ENCODE measurements at places on chromosomes 13 and 19.

- DNase-seq: peak; percentile 79
Observed at GRCh38 chr13:73754727-73755292, 379.4 kb downstream of the KLF12 start.

- DNase-seq: no peak
Observed at GRCh38 chr19:35311901-35312665, 16.9 kb upstream of the CD22 start.

DNA sequence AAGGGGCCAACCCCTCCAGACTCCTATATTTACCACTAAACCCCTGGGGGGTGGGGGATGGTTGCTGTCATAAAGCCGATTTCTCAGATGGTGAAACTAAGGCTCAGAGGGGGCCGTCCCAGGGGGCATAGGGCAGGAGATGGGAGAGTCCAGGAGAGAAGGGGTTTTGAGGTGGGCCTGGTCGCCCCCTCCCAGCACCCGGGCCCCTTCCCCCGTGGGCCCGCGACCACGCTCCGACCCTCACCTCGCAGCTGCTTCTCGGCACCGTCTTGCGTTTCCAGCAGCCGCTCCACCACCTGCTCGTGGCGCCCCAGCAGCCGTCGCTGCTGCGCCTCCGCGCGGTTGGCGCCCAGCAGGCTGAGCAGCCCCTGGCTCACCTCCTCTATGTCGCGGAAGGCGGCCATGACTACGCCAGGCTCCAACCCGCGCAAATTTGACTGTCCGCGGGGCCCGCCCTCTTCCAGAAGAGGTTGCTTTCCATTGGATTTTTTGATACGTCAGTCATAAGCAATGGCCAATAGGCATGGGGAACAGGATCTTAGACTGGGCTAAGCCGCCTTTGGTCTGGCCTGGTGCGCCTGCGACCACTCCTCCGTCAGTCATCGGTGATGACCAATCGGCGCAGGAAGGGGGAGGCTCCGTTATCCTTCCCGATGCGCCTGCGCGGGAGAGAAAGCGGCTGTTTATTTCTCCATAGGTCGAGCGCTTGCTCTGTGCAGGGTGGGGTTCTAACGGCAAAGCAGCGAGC, at the start of gene SPC24:
SPC24 (minus strand) TSS at position 410 of the 748 bp plus-strand sequence; CDS start at position 404, 6 bp downstream.
- peak; percentile 99 for DNase-seq

DNA sequence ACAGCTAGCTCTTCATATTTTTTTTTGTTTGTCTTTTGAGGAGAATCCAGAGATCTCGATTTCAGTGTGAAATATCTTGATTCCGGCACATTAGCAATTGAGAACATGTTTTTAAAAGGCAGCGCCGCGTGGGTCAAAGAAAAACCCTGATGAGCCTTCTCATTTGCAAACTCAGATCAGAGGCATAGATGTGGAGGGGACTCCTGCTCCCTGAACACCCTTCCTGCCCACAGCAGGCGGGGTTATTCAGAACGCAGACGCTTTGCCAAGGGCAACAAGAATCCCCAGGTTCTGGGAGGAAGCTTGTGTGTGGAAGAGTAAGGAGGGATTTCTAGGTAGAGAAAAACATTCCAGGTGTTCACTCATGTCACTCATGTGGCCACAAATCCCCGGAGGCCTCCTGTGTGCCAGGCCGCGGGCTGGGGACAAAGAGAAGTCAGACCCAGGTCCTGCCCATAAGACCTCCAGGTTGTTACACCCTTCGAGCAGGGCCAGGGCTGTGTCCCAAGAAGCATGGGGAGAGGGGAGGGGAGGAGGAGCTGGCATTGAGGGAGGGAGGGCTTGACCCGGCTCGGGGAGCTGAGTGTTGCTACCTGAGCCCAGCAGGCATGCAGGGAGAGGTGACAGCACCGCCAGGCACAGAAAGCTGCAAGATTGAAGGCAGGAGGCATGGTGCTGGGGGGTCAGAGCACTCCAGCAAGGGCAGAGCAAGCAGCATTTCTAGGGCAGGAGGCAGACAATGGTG, 15.9 kb upstream of the IGLON5 start:
- no peak for DNase-seq

GRCh38 chr13:114065141-114065925, 67.1 kb downstream of the RASA3 start:
- DNase-seq: no peak

DNA sequence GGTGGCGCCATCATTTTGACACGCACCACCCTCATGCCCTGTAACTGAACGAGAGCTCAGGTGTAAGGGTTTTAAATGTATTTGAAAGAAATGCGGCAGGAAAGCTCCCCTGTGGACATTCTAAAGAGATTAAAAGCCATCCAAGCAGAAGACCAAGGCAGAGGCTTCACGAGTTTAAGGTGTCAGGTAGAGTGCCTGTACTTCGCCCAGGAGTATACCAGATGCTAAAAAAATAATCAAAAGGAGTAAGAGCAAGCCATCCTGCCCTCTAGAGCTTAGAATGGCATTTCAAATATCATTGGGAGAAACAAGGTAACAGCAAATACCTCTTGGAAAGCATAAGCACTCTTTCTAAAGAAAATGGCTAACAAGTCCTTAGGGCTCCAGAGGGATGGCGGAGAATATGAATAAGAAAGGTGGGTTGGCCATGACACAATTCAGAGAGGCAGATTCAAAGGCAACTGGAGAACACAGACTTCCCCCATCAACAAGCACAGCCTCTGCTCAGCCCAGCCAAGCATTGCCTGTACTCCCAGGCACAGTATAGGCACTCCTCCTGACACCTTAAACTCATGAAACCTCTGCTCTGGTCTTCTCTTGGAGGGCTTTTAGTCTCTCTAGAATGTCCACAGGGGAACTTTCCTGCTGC, 447.6 kb downstream of the SUCLA2 start:
- DNase-seq: no peak

GRCh38 chr19:11499220-11499726, 6.4 kb downstream of the ZNF653 start:
- DNase-seq: no peak

GRCh38 chr13:60047918-60048317, 115.8 kb downstream of the DIAPH3 start:
- no peak for DNase-seq

Measured in NAMALWA (cell line).